Eye (tissue), 1 donor: ENCODE measurements at places on chromosomes 7 and 10.

DNA sequence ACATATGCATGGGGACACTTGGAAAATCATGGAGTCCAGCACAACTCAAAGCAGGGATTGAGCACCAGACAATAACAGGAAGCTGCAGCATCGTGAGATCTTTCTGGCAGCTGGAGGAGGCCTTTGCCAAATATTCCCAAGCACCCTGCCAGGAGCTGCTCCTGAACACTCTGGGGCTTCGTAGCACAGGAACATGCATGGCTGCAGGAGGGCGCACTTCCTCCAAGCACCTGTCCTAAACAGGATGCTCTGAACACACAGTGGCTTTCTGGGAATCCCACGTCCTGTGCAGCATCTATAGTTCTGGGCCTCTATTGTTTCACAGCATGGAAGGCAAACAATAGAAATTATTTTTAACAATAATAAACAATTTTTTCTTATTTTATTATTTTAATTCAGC is 4.1 kb downstream of the ABLIM1 start:
- no peak for DNase-seq

DNA sequence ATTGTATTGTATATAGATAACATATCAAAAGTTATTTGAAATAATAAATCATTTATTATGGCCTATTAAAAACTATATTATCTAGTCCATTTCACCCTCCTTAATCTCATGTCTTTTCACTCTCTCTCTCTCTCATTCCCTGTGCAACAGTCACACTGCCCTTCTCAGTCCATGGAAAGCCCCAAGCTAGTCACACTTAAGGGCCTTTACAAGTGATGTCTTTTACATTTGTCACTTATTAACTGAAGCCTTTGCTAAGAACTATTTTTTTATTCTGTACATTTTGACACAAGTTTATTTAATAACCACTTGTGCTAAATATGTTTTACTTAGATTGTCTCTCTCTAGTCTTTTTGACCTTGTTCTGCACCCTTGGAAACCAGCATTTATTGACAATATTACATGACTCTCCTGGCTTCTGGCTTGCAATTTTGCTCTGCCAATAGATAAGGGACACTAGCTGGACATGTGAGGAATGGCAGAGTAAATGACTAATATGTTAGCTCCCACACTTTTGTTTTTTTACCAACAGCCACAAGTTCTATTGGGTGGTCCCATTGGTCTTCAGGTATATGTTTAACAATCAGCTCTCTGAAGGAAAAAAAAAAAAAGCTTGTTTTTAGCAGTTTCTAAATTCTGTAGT is 706.8 kb upstream of the POT1 start:
- DNase-seq: no peak

DNA sequence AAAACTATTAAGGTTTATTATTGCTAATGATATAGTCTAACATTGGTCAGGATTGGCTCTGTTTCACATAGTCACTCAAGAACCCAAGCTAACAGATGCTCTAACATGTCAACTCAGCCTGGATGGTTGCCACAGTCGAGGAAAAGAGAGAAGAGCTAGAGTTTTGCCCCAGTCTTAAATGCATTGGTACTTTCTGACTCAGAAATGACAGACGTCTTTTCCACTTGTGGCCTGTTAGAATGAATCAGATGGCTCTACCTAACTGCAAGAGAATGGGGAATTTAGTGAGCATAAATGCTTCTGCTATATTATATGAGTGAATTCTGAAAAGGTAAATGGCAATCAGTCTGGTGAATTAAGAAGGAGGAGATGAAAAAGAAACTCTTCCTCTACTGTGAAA is 13.9 kb downstream of the HECTD2 start:
- DNase-seq: no peak

DNA sequence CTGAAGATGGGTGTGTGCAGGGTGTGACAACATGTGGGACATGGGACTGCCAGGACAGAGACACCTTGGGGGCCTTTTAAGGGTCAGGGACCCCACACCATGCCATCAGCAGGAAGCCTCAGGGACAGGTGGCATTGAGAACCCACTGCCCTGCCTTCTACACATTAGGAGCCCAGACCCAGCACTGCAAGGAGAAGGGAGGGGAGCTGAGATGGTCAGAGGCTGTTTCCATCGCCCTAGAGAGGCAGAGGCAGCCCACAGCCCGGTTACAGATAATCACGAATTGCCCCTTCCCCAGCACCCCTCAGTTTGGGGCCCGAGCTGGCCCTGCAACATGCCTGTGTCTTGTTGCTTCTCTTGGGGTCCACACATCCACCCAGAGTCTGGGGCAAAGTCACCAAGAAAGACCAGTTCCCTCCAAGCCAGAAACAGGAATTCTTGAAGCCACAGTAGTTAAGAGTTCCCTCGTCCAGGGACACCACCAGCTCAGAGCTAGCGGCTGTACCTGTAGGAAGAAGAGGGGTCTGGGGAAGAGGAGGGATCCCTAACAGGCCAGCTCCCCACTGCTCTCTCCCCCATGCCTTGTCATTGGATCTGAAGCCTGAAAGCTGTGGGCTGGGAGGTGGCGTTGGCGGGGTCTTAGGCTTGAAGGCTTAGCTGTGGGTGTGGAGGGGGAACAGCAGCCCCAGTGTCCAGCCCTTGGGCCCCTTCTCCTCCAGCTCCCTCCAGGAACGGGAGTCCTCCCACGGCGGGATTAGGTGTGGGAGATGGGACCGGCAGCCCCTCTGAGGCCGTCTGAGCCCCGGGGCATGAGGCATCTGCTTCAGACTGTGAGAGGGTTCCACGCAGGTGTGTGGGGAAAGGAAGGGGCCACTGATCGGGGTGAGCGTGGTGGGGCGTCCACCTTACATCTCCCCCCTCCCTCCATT is 44.8 kb upstream of the ELFN1 start:
- DNase-seq: no peak

DNA sequence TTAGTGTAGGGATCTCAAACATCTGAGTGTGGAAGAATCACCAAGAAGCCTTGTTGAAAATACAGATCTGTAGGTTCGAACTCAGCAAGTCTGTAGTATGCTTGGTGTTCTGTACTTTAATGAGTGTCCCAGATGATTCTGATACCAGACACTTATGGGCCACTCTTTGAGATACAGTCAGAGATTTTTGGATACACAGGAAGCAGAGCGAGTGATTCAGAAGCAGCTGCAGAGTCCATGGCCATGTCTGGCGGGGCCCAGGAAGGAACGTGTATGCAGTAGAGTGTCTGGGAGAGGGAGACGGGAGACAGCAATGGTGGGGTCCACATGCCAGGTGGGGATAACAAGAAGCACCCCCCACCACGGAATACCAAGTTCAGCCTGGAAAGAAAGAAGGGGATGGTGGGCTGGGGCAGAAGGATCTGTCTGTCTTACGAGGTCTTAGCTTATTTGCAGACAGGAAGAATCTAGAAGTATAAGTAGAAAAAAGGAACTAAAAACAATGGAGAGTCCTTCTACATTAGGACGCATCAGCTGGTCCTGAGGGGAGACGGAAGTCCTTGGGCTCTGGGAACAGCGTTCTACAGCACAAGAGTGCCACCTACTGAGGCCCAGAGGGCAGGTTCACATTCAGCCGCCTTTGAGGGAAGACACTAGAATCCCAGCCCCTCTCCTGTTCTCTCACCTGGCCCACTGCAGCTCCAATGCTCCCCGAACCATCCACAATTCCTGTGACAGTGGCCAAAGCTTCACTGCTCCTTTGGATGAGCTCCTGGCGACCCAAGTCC is 55.4 kb downstream of the SLC37A3 start:
- peak; percentile 66 for DNase-seq

DNA sequence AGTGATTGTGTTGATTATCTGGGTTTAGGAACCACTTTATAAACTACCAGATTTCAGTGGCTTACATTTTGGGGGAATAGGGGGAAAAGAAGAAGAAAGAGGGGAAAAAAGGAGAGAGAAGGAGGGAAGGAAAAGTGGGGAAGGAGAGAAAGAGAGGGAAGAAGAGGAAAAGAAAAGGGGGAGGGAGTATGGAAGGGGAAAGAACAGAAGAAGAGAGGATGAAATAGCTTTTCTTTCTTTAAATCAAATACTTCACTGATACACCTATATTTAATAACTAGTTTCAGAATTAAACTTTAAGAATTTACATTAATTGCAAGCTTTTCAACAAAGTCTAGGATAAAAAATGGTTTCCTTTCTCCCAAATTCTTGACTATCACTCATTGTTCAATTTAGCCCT is 289.6 kb downstream of the SDHAF3 start:
- DNase-seq: no peak

GRCh38 chr10:129199826-129200225 is 267.2 kb upstream of the MGMT start:
- no peak for DNase-seq

DNA sequence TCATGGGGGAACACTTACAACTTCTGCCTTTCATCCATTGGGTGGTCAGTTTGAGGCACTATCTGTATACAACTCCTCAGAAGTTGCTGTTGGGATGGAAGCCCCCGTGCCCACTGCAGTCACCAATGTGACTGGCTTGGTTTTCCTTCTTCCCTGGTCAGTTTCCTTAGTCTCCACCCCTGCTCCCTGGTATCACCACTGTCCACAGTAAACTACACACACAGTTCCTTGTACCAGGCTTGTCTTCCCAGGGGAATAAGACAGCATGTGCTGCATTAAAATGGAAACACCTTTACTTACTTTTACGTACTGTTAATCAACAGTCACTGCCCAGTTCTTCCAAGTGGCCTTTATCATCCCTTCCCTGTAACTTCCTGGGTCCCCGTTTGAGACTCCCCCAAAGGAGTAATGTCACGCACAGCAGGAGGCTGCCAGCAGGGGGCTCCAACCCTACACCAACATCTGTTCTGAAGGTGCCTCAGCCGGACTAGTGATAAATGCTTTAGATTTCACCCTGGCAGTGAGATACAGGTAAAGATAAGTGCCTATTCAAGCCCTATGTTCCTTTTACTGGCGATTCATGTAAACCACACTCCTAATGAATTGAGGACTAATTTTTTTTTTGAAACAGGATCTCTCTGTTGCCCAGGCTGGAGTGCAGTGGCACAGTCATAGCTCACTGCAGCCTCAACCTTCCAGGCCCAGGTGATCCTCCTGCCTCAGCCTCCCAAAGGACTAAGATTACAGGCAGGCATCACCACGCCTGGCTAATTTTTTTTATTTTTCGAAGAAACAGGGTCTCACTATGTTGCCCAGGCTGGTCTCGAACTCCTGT is 45.3 kb upstream of the PIK3AP1 start:
- DNase-seq: peak; percentile 38

DNA sequence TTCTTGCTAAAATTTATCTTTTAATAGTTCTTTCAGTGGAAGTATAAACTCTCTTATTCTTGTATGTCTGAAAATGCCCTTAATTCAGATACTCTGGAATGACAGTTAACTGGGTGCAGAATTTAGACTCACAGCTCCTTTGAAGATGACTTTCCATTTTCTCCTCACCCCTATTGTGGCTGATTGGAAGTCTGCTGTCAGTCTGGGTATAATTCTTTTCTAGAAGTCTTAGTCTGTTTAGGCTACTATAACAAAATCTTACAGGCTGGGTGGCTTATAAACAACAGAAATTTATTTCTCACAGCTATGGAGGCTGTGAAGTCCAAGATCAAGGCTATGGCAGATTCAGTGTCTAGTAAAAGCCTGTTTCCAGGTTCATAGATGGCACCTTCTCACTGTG is 145.2 kb upstream of the GDF10 start:
- no peak for DNase-seq

DNA sequence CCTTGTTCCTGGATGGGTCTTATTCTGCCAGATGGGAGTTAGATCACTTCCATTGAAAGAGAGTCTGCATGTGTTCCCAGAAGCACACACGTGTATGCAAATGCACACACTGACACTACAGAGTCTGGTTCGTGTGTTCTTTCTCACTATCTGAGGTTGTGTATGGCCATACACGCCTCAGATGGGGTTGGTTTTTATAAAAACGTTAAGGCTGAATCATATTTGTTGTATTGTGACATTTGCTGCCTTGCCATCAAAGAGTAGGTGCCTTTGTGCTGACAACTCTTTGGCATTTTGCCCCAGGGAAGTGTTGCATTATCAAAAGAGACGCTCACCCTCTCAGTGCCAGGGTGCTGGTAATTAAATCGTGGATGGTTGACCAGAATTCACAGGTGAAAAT is 37.7 kb upstream of the HDAC9 start:
- DNase-seq: no peak
